ENCODE measurements at places on chromosomes 2 and 18.

- no peak for DNase-seq
These were observed 2.7 kb downstream of the NT5DC4 start for GRCh38 chr2:112723547-112723940.

- peak; percentile 51 for DNase-seq
These were observed 451.0 kb upstream of the SETBP1 start for GRCh38 chr18:44229693-44230108.

DNA sequence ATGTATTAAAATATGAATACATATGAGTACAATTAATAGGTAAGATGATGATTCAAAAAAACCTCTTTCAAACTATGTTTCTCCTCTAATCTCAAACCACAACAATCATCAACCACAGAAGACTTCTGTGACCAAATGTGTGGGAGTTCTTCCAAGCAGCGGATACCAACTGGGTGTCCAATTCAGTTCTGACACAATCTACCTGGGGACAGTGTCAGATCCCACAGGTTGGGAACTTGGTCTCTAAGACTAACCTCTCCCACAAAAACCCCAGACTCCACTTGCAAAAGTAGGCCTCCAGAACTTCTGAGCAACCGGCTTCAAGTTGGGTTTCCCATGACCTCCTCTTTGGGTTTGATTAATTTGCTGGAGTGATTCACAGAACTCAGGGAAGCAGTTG is 26.9 kb downstream of the FASTKD1 start:
- DNase-seq: no peak

DNA sequence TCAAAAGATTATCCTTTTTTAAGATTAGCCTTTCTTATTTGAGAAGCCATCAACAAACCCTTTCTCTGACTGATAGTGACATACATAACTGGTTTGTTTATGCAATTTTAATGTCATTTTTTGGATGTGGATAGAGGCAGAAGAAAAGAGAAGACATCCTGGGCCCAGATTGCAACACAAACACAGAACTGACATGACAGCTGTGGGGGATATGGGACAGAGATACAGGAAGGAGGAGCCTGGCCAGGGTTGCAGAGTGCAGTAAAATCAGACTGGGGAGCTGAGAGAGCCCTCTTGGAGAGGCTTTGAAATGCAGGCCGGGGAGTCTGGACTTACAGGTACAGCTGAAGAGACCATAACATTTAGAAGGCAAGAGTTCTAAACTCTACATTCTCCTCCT is 65.1 kb downstream of the SIGLEC15 start:
- no peak for DNase-seq

GRCh38 chr18:3819961-3820360 is 370.0 kb downstream of the TGIF1 start:
- no peak for DNase-seq

DNA sequence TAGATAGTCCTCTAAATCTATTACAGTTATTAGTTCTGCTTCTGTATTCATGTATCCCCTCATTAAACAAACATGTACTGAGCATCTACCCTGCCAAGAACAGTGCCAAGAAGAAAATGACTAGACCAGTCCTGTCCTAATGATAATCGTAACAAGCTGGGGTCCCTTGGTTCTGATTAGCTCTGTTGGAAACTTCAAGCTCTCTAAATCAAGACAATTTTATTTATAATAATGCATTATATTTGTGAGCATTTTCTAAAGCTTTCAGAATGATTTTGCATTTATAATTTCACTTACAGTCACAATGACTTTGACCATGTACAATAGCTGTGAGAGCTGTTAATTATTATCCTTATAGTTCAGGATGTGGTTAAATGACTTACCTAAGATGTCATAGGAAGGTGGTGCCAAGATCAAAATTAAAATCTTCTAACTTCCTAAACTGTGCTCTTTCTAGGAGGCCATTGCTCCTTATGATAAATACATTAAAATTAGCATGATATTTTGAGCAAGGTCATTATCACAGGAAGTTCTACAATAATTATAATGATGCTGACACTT is 336.5 kb upstream of the SLC39A10 start:
- no peak for DNase-seq

GRCh38 chr2:231701456-231702373 is 6.6 kb upstream of the PTMA start:
- peak; percentile 89 for DNase-seq

DNA sequence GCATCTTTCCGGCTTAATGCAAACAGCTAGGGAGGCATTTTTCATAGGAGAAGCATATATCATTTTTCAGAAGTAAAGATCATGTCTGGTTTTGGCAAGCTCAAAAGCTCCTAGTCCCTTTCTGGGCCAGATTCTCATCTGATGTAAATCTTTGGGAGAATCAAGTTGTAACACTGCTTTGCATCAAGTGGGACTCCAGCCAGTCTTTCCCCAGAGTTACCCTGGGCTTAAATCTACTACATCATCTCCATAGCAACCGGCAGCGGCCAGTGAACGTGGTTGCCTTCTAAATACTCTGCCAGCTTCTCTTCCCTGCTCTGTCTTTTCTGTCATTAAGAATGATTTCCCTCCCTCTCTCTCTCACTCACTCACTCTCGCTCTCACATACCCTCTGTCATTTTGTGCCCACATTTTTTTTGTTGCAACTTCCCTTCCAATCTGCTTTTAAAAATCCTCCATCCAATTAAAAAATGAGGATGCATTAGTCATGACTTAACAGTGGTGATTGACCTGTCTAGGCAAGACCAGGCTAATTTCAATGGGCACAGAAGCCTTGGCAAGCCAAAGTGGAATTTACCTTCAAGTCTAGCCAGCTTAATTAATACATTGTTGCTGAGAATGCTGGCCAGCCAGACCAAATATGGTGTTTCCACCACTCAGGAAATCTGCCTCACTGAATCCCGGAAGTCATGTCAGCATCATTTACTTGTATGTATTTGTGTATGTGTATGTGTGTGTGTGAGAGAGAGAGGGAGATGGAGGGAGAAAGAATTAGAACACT is 93.0 kb downstream of the NRP2 start:
- DNase-seq: no peak

DNA sequence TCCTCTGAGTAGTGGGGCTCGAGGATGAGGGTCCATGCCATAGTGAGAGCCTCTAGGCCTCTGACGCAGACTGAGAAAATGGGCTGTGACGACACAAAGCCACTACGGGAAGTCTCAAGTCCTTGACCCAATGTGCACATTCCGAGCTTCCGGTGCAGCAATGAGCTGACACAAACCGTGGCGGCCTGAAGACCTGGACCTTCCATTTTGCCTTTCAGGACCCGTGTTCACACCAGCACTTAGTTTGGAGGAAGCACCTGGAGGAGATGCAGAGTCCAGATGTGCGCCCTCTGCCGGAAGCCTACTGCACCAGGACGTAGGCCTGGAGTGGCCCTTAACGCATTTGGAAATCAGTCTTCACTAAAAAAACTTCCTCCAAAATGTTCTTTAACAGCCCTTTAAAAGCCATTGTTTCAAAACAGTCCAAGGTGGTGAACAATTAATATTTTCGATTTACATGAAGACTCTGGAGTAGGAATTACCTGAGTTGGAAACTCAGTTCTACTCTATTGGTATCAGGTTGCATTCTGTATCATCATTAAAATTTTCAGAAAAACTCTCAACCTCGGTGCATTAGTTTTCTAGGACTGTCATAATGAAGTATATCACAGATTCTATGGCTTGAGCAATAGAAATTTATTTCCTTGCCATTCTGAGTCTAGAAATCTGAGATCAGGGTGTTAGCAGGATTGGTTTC is 33.9 kb downstream of the BMP10 start:
- DNase-seq: peak; percentile 92

DNA sequence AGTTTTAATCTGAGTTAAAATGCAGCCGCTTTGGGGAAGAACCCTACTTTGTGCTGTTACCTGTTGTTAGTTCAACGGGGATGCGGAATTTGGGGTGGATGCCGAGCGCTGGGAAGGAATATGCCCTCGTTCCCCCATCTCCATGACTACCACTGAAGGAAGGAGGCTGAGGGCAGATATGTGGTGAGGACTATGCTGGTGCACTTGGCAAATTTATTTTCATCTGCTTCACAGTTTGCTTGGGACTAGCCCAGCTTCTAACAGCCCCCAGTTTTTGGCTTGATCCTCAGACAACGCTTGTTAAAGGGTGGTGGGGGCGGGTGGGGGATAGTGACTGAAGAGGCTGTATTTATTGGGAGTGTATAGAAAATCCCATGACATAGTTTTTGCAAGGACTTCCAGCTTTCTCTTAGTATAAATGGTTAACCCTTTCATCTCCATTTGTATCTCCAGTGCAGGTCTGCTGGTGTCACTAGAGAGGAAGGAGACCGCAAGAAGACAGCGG is 100.8 kb downstream of the COLEC12 start:
- DNase-seq: no peak

Measured in left lung (tissue), 14 donors.